ENCODE measurements at places on chromosomes 1 and 21.
A peak's percentile ranks its signal among the peaks of the same experiment; 100 is the strongest.

GRCh38 chr1:79845936-79846335 is 839.4 kb upstream of the ADGRL4 start:
- no peak for DNase-seq

DNA sequence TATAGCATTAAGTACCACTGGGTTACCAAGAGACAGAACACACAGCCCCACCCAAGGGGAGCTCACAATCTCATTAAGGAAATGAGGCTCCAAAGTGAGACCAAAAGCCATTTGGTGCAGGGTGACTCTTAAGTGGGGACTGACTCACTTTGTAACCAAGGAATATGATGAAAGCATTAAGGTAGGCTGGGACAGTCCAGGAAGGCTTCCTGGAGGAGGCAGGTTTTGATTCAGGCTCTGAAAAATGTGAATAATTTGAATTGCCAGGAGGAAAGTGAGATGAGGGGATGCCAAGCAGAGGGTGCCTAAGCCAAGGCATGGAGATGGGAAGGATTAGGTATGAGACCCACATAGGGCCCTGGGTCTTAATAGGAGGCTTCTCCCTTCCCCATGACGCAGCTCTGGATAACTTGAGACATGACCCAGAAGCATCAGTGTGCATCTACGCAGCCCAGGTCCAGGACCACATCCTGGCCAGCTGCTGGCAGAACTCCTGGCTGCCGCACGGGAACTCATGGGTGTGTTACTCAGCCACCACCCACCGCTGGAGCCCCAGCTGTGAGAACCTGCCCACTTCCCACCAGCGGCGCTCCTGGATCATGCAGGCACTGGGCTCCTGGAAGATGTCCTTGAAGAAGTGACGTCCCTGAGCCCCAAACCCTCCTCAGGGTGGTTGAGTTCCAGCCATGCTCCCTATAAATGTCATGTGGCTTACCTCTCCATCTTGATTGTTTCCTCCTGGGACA is 5.9 kb upstream of the TTC4 start:
- no peak for DNase-seq

DNA sequence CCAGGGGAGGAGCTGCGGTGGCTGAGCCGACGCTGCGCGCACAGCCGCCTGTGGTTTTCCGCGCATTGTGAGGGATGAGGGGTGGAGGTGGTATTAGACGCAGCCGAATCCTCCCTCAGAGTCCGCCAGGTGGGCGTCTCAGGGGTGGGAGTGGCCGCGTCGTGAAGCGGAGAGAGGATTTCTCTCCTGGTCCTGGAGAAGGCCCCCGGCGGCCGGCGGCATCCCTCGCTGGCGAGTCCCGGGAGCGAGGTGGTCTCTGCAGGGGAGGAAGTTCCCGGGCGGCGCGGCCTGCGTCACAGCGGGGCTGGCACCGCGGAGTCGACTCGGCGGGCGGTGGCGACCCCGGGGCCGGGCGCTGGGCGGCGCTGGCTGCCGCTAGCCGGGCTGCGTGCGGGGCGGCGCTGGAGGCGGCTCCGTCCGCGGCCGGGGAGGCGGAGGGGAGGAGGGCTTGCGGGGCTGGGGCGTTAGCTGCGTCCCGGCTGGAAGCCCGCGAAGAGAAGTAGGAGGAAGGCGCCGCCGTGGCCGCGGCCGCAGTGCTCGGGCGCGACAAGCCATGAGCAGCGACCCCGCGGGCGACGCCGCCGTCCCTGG is at the start of gene LRRC8C:
Gene LRRC8C (plus strand): TSS at position 464 of the 591 bp plus-strand sequence. CDS start 53,354 bp downstream, outside the sequence.
- DNase-seq: peak; percentile 76

DNA sequence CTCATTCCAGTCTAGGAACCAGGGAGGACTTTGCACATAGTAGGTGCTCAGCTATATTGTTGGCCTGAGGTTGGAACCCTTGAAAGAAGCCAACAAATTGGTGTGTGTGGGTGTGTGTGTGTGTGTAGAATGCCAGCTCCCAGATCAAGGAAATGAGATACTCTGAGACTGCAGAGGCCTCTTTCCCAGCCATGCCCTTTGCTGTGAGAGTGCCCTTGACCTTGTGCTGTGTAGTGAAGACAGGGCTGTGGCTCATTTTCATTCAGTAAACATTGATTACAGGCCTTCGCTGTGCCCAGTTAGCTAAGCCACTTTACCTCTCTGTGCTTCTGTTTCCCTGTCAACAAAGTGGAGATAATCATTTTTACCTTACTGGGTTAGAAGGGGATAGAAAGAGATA is 3.2 kb downstream of the CYP4B1 start:
- DNase-seq: no peak

DNA sequence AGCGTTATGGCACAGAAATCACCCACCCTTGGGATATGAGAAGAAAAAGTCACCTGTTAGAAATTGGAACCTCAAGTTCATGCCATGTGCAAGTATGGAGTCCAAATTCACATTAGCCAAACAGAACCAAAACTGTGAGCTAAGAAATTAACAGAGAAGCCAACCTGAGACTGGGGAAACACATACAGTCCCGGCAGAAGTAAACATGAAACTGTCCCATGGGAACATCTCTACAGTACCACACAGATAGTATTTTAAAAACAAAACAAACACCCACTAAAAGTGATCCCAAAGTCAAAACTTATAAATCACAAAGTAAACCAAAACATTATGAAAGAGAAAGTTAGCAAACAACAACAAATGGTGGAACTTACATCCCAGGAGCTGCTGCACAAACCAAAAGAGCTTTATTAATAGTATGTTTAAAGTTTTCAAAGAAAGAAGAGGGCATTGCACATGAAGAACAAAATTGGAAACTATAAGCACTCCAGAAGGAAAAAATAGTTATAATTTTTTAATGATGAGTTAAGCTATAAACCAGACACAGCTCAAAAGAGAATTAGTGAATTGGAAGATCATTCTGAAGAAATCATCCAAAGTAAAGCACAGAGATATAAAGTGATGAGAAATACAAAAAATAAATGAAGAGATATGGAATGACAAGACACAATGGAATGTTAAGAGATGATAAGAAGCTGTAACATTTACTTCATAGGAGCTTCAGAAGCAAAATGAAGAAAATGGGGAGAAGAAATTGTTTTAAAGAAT is 83.5 kb upstream of the COA6 start:
- DNase-seq: no peak

DNA sequence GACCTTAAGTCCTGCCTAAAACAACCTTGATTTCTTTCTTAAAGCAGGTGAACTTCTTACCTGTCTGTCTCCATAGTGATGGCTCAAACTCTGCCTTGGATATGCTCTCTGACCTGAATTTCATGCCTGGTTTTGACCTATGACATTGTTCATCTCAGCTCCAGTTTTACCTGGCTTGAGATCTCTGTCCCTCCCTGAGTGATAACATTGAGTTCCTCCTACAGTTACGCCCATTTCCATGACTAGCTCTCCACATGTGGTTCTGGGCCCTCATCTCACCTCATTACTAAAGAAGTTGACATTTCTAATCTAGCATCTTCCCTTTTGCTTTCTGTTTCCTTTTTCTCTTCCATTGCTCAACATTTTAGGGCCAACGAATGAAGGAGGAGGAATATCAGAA is 233.1 kb downstream of the HHIPL2 start:
- no peak for DNase-seq

GRCh38 chr1:203678943-203679661 is 52.5 kb downstream of the ATP2B4 start:
- no peak for DNase-seq

GRCh38 chr1:106755682-106756406 is 300.6 kb upstream of the PRMT6 start:
- no peak for DNase-seq

DNA sequence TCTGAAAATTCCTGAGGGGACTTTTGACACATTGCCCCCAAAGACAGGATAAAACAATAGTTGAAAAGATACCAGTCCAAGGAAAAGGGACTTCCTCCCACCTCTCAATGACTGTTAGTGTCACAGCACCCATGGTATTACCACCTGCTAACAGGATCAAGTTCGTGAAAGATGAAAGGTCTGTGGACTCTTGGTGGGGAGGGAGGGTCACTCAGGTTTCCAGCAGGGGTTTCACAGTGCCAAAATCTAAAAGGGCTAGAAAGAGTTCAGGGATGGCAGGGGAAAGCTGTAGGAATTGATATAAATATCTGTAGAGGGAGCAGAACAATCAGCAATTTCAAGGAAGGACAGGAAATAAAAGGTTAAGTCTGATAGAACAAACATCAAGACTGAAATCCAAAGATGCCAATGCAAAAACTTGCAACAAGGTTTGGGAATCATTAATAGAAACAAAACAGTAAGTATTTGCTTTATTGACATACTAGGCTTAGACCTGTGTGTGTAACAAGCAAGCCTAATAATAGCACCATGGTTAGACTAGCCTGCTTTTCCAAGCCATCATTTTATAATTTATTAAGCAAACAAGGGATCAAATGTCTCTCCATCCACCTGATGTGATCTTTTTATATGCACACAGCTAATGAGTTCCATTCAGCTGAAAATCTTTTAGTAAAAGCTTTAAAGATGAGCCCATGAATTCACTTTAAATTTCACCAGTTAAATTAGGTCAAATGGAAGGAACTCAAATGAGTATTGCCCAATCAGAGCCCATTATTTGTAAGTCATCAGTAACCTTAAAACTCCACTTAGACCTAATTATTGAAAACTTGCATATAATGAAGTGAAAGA is 3.7 kb downstream of the MCL1 start:
- DNase-seq: no peak

- no peak for DNase-seq
Observed at GRCh38 chr21:20537130-20537529, 461.1 kb upstream of the NCAM2 start.

DNA sequence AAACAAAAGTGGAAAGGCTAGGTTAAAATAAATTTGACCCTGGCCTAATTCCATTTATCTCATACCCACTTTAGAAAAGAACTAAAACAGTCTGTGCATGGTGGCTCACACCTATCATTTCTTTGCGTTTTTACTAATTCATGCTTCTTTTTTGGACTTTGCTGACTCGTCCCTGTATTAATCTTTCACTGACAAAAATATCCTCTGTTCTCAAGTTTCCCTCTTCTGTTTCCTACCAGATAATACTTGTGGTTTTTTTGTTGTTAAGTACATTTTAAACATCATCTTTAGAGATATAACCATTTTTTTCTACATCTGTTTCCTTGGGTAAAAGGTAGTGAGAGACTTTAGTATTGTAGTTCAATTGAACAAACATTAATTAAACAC is 11.5 kb downstream of the CNST start:
- no peak for DNase-seq

- DNase-seq: no peak
Observed at GRCh38 chr1:117537291-117537920, 68.4 kb upstream of the TENT5C start.

DNA sequence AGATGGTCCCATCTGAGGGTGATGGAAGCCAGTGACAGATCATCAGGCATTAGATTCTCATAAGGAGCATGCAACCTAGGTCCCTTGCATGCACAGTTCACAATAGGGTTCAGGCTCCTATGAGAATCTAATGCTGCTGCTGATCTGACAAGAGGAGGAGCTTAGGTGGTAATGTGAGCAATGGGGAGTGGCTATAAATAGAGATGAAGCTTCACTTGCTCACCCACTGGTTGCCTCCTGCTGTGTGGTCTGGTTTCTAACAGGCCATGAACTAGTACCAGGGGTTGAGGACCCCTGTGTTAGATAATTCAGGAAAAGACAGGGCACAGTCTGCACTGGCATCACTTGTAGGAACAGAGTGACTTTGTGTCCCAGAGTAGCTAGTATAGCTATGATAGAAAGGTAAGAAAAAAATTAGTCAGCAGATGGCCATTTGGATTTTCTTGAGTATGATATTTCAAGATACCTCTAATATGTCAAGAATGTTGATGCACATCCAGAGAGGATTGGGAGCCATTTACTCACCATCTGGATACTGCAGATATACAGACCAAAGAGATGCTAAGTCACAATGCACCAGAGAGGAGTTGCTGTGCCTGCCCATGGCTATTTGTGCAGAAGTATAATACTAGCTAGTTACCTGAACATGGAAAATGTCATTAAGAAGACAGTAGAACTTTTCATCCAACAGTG is 53.6 kb downstream of the ADCY10 start:
- DNase-seq: no peak

GRCh38 chr1:94345148-94345721 is 73.0 kb upstream of the ABCD3 start:
- no peak for DNase-seq

DNA sequence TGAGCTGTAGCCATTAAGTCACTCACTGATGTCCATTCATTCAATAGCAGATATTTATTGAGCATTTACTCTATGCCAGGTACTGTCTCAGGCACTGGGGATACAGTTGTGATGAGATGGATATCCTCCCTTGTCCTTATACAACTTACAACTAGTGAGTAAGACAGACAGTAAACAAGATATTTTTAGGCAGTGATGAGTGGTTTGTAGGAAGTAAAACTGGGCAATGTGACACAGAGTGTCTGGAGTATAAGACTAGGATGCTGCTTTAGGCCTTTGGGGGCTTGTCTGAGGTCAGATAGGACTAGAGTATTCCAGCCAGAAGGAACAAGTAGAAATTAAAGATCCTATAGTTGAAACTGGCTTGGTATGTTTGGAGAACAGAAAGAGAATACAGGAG is 41.4 kb downstream of the NOS1AP start:
- no peak for DNase-seq

DNA sequence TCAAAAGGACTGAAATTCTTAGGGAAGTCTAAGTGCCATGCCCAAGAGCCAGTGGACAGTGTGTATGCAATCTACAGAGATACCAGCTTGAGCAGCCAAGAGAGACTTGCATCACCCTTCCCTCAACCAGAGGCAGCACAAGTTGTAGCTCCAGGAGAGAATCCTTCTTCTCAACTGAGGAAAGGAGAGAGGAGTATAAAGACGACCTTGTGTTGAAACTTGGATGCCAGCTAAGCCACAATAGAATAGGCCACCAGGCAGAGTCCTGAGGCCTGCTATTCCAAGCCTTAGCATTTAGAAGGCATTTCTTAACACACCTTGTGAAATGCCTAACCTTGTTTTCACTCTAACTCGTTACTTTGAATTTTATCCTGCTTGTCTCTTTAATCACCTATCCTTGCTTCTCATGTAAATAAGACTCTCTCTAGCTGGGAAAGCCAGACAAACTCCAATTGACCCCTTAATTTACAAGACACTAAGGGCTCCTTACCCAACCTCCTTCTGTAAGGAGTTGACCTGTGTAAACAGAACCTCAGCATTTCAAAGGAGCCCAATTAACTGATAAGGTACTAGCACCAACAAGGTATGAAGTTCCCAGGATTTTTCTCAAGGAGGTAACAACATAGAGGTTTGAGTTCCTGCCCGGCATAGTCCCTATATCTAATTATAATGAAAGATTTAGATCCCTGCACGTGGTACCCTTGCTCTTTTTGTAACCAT is 738.8 kb downstream of the AMY1C start:
- DNase-seq: no peak

DNA sequence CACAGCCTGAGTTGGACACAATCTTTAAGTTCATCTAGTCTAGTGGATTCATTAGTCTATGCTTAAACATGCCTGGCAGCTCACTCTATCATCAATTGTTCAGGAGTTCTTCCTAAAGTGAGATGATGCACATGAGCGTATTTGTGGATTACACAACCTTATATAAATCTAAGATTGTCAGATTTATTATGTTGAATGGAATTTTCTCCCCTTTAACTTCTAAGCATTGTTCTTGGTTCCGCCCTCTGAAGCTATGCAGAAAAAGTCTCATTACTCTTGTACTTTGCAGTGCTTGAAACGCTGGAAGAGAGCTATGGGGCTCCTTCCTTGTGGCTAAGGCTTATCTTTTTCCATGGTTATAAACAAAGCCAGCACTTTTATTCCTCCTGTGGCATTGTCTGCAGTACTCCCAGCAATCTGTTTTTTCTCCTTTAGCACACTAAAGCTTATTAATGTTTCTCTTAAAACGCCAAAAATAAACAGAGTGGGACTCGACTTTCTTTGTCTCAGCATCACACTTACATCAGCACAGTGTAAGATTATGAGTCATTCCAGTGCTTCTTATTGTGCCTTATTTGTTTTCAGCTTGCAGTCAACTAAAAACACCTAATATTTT is 316.8 kb upstream of the CAMK1G start:
- no peak for DNase-seq

Data from activated T-cell treated with anti-CD3 and anti-CD28 coated beads for 4 hours (primary cell).